ENCODE measurements at places on chromosomes 13 and 19.

GRCh38 chr13:73075954-73076353 lies 17.1 kb downstream of the KLF5 start:
- no peak for DNase-seq

- no peak for DNase-seq
Observed at GRCh38 chr19:29586401-29586800, 19.7 kb upstream of the POP4 start.

DNA sequence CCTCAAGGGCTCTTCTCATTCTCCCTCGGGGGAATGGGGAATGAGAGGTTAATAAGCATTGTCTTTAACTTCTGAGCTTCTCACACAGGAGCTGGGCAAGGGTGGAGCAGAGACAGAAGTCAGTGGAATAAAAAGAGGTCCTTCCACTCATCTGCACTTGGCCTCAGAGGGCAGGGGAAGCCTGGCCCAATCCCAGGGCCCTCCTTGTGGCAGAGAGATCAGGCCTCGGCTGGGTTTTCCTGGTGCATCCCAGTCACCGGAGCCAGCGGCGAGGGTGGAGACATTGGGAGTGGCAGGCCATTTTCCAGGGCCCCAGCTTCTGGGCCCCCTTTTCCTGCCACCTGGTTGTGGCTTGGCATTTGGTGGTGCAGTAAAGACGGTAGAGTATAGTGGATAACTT lies 10.6 kb downstream of the CALM3 start:
- peak; percentile 6 for DNase-seq

- no peak for DNase-seq
Observed at GRCh38 chr19:16449330-16449961, 22.3 kb downstream of the EPS15L1 start.

- no peak for DNase-seq
Observed at GRCh38 chr13:110232142-110232541, 74.8 kb downstream of the COL4A1 start.

GRCh38 chr13:99327761-99328160 lies 20.6 kb upstream of the GPR183 start:
- no peak for DNase-seq

DNA sequence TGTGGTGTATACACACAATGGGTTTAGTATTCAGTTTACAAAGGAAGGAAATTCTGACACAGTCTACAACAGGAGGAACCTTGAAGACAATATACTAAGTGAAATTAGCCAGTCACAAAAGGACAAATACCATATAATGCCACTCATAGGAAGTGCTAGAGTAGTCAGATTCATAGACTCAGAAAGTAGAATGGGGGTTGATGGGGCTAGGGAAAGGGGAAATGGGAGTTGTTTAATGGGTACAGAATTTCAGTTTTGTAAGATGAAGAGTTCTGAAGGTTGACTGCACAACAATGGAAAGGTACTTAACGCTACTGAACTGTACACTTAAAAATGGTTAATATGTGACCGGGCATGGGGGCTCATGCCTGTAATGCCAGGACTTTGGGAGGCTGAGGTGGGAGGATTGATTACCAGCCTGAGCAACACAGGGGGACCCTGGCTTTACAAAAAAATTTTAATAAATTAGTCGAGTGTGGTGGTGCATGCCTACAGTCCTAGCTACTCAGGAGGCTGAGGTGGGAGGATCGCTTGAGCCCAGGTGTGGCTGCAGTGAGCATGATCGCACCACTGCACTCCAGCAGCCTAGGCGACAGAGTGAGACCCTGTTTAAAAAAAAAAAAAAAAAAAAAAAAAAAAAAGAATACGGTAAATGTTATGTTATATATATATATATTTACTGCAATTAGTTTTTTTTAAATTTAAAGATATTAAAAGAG lies 45.0 kb downstream of the SLC15A1 start:
- DNase-seq: no peak

DNA sequence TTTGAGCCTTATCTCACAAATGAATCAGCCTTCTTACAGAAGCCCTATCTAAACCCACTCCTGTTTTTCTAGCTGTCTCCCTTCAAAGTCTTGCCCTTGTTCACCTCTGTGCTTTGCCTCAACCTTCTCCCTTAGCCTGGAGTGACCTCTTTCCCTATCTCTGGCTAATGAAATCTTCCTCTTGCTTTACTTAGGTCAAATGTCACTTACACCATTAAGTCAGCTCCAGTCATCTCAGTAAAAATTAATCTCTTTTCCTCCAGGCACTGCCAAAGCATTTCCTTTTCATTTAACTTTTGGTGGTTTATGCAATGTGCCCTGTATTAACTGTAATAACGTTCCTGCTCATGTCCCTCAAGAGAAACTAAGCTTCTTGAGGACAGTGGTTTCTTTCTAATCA lies 596.5 kb upstream of the MIR17HG start:
- no peak for DNase-seq

DNA sequence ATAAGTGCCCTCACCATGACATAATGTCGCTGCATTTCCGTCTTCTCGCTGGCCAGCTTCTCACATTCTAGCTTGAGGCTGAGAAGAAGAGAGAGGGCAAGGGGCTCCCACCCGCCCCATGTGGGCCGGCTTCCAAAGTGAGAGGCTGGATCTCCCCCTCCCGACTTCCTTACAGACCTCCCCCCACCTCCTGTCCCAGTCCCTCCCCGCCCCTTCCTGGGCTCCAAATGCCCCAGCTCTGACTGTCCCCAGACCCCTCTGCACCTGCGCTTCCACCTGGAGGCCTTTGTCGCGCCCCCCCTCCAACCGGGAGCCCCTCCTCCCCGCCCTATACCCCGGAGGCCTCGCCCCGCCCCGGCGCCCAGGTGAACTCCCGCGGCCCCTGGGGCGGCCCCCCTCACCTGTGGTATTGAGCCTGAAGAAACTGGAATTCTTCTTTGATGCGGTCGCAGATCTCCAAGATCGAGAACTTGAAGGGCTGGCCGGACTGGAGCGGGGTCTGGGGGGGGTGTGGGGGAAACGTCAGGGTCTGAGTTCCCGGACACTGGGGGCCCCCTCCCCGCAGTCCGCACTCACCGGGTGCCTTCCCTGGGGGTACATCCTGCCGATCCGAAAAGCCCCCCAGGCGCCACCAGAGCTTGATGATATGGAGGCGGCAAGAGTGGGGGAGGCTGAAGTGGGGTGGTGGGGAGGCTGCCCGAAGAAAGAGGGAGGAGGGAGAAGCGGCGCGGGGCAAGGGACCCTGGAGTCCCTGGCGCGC lies 595 bp downstream of the TLE2 start:
- DNase-seq: no peak

- no peak for DNase-seq
Observed at GRCh38 chr13:108742701-108743451, 113.5 kb downstream of the MYO16 start.

DNA sequence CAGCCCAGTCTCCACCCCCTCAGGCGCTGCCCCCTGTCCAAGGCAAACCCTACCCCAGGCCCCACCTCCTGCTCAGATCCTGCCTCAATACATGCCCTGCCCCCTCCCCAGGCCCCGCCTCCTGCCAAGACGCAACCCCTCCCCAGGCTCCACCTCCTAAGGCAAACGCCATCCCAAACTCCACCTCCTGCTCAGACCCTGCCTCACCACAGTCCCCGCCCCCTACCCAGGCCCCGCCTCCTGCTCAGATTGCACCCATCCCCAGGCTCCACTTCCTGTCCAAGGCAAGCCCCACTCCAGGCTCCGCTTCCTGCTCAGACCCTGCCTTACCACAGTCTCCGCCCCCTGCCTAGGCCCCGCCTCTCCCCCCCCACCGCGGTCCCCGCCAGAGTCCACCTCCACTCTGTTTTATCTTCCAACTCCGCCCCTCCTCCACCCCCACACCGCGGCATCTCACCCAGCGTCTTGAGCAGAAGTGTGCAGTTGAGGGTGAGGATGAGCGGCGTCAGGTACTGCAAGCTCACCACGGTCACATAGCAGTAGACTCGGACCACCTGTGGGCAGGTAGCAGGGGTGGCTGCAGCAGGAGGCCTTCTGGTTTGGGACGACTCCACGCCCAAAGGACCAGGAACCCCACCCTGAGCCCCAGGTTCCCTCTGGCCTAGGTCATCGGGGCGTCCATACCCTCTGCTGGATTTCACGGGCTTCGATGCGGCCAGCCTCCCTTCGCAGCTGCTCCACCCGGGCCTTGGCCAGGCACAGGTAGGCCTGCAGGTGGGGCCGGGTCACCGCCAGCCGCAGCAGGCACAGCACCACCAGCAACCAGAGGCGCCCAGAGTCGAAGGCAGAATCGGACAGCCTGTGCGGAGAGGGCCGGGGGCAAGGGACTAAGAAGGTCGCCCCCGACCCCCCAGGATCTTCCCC lies 17.7 kb downstream of the TMEM161A start:
- DNase-seq: no peak

DNA sequence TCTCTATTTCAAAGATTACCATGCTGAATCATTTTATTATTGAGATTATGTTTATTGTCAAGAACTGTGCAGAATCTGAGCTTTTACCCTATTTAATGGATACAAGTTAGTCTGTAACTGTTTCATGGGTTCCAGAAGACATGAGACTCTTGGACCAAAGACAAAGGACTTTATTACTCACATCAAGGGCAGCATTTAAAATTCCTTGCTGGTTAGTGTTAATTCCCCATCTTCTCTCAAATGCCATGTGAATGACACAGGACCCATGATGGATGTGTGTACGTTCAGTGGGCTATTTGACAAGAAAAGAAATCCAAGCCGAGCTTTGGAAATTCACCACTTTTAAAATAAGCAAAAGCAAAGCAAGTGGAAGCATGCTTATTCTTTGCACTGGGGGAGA lies 139.9 kb downstream of the PCDH20 start:
- DNase-seq: no peak

DNA sequence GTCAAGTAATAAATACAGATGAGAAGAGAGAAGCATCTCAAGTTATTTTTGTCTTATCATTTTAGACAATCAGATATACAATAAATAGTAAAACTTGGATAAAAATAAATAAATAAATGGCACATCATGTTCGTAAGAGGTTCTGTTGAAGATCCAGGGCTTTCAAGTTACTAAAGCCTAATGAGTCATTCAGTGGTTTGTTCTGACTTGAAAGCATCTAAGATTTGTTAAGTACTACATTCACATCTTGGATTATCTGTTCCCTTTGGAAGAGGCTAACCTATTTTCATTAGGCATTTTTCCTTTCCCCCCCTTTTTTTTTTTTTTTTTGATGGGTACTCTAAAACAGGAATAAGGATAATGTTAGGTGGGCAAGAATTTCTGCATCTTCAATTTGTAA lies 429.3 kb downstream of the PCDH20 start:
- no peak for DNase-seq

- no peak for DNase-seq
Observed at GRCh38 chr19:40921005-40921897, 39.2 kb upstream of the CYP2A7 start.

DNA sequence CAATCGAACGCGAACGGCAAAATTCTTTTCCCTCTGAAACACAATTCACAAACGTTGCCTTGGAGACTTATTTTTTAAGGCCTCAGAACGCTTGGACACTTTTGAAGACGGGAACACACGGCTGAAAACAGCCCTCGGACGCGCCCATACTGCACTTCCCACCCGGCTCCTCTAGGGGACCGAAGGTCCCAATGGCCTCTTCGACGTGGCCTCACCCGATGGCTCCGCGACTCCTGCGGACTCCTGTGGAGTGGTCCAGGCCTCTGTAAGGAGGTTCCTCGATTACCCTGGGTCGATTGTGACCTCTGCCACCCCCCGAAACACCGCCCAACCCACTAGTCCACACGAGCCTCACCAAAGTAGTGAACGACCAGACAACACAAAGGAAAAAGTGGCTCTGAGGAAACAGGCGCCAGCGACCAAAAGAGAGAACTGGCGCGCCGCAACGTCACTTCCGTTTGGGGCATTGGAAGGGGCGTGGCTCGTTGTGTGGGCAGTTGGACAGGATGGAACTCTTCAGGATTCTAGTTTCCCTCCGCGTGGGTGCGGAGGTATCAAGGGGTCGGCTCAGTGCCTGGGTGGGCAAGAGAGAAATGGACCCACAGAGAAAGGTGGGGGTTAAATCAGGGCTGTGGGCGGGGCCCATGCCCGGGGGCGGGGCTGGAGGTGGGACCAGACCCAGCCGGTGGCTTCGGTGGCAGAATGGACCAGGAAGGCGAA lies at the start of gene ZNF560:
ZNF560 (minus strand) TSS at position 434 of the 720 bp plus-strand sequence. CDS start 23,303 bp downstream, outside the sequence.
- peak; percentile 61 for DNase-seq

GRCh38 chr13:49308097-49308875 lies 60.6 kb downstream of the CDADC1 start:
- no peak for DNase-seq

DNA sequence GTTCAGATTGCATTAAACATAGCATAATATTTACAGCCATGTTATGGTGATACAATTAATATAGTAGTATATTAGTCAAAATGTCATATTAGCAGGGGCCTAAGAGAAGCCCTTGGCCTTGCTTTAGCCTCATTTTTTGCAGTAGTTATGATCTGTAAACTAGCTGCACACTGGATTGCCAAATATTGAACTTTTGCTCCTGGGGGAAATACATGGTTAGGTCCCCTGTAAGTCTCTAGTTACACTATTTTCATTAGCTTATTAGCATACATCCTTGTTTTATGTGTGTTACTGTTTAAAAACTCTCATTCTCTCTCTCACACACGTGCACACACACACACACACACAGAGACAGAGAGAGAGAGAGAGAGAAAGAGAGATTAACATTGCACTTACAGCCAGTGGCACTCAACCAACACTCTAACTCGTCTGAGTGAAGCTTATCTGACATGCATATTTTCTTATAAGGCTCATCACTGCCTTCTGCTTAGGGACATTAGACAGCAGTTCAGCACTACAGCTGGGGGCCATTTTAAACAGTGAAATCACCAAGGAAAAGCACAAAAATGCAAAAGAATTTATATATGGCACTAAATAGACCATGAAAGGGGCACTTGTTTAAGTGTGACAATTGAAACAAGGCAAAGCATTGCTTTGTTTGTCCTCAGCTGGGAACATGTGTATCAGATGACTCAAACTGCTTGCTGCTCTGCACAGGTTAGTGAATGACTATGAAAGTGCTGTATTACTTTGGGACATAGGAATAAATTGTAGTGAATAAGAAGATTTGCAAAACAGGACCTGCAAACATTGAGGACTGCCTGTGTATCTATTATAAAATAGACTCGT lies 278.7 kb downstream of the GPC6 start:
- no peak for DNase-seq

GRCh38 chr19:17719730-17720400 lies 585 bp downstream of the MAP1S start:
- no peak for DNase-seq

DNA sequence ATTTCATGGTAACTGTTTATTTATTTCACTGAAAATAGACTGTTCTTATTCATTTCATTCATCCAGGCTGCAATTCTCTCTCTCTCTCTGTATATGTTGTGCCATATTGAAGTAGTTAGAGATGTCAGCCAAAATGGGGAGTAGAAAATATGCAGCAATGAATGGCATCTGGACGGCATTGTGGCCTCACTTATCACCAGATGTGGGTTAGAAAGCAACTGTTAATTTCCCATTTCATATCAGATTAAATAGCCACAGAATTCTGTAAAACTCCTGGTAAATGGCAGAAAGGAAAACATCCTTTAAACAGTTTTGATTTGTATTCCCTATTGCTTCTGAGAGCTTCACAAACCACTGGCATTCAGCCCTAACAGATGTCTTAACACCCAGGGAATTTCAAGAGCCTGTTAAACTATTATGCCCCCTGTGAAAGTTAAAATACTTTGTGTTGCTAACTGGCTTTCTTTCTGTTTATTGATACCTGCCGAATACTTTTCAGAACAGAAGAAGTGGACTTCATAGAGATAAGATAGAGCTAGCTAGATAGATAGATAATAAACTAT lies 1763.3 kb upstream of the MIR17HG start:
- DNase-seq: no peak

Measured in D721Med (cell line).